ENCODE measurements at places on chromosomes 2 and 18.
A peak's percentile ranks its signal among the peaks of the same experiment; 100 is the strongest.

DNA sequence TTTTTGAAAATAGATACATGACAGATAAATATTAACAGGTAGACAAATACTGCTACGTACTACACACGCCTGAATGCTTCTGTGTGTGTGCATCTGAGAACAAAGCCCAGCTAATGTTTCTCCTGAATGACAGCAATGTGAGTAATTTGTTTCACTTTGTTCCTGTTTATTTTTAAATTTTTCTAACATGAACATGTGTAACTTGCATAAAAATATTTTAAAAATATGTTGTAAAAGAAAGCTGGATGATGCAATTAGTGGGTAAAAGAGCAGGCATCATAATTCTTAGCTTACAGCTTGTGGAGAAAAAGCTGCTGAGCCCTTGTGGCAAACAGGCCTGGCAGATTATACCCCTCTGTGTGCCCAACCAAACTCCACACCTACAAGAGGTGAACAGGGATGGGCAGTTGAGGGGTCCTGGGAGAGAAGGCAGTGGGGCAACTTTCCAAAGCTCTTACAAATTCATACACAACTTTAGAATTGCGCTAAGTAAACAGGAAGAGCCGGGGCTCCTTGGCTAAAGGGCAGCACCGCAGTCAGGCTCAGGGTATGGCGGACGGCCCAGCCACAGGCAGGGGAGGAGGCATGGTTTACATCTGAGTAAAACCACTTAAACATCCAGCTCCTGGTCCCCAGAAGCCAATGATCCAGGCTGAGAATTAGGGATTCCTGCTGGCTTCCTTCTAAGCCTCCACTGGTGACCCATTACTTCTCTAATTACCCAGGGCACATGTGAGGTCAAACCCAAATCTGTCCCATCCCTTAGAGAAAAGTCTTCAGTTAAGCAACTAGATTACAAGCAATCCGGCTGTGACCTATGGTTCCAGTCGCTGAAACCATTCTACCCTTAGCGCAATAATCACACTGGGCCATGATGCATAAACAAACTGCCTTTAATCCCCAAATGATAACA lies 14.0 kb downstream of the PXDN start:
- DNase-seq: no peak

GRCh38 chr18:30945761-30946160 lies 96.8 kb downstream of the DSC3 start:
- no peak for DNase-seq

DNA sequence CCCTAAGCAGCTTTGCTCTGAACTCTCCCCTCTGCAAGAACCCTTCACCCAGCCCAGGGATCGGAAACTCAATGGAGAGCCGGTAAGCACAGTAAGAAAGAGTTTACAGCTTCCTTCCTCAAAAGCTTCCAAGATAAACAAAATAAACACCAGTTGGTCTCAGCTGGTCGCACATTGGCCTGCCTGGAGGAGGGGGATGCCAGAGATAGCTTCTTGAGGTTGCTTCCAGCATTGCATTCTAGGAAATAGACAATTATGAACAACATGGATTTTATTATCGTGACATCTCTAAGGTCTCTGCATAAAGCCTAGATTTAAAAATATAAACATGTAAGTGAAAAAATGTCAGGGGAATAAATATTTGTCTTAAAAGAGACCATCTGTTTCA lies 141.5 kb upstream of the PKDCC start:
- no peak for DNase-seq

GRCh38 chr2:136764452-136765255 lies 691 bp upstream of the THSD7B start:
- DNase-seq: peak; percentile 77

- DNase-seq: no peak
These were observed 354.9 kb downstream of the PTPRM start for GRCh38 chr18:7921938-7922587.
